Stimulated activated CD4-positive, alpha-beta T cell treated with anti-CD3 and anti-CD28 coated beads, Interleukin-12 subunit alpha, Interleukin-12 subunit beta, amount 100 ng/mL, for 24 hours (primary cell): ENCODE measurements at places on chromosomes 7 and 10.

DNA sequence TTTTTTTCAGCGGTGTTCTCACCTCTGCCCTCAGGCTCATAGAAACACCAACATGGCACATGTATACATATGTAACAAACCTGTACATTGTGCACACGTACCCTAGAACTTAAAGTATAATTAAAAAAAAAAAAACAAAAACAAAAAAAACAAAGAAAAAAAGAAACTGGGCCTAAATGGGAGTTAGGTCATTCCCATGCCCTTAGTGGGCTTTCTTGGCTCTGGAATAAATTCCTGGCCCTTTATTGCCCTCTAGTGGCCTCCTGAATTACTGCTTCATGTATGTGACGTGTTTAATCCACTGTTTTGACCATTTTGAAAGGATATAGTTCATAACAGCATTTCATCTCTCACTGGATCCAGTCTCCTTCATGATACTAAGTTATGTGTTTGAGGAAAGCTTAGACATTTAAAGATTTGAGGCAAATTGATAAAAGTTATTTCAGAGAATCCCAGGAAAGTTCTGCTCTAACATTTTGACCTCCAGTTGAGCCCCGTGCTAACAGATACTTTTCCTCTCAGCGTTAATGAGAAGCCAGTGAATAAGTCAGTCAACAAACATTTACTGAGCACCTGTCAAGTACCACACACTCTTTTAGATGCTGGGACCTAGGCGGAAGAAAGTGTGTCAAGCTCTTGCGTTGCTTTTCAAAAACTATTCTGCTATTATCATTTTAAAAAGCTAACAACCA, 54.7 kb upstream of the SYPL1 start:
- DNase-seq = no peak

- DNase-seq = no peak
These were observed 390.3 kb upstream of the MBL2 start for GRCh38 chr10:53162856-53163255.

DNA sequence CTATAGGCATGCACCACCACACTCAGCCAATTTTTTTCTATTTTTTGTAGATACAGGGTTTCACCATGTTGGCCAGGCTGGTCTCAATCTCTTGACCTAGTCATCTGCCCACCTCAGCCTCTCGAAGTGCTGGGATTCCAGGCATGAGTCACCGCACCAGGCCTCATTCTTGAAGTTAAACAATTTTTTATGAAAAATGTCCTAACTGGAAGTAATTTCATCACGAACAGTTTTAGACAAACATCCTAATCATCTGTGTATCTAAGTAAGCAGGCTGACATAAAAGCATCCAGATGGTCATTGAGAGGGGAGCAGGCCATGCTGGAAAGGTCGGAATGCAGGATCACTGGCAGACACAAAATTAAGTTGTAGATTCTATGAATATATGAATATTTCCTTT, 269.1 kb downstream of the ZMYND11 start:
- no peak for DNase-seq

- no peak for DNase-seq
These were observed 62.1 kb upstream of the ZNF746 start for GRCh38 chr7:149559711-149560110.
